Panc1 (cell line): ENCODE measurements at places on chromosomes 13 and 19.

DNA sequence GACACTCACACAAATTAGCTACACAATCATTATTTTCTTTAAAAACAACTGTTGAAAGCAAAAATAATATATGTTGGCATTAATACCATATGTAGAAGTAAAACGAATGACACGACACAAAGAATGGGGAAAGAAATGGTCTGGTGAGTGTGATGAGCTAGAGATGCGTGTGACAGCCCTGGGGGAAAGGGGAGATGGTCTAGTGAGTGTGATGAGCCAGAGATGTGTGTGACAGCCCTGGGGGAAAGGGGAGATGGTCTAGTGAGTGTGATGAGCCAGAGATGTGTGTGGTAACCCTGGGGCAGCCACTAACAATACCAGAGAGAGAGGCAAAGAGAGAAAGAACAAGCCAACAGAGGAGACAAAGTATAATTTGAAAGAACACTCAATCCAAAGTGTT lies 22.3 kb upstream of the LAMP1 start:
- no peak for DNase-seq

- no peak for DNase-seq
Measured at GRCh38 chr13:53237696-53238095, 209.1 kb downstream of the OLFM4 start.

DNA sequence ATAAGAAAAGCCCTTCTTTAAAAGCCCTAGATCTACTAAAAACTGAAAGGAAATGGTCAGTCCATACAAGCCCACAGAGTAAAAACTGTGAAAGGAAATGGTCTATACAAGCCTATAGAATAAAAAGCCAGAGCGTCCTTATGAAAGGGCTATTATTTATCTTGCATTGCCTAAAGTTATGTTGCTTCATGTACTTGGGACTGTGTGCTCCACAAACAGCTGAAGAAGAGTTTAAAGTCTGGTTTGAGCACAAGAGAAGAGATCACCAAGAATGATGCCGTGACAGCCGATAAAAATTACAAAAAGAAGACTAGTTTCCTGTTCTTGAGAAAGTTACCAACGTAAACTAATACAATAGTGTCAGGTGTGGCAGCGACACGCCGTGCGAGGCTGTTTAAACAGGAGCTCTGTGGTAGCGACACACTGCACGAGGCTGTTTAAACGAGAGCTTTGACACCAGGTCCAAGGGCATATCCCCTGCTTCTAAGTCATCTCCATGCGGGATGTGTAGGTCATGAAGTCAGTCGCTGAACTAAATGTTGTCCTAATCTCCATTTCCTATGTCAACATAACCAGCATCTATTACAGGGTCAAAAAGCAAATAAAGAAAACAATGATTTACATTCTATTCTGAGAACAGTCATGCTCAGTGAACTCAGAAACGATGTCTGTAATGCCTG lies 24.9 kb downstream of the PCID2 start:
- DNase-seq = no peak

DNA sequence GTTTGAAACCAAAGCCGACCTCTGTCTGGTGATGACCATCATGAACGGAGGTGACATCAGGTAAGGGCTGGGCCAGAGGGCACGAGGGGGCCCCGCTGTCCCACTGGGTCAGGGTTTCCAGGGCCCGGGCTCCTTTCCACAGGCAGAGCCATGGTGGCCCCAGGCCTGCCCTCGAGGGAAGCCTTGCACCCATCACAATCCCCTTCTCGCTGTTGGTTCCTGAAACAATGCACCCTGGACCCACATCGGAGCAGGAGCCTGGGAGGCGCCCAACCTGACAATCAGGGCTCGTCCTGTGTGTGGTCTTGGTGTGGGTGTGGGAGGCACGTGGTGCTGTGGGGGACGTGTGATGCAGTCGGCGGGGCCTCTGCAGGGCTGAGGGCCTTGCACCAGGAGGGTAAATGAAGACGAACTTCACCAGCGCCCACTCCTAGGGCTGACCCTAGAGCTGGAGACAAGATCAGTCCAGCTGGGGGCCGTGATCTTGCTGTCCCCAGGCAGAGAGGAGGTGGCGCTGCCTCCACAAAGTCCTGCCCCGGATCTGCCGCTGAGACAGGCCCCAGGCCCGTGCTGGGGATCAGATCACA lies 2.8 kb downstream of the GRK1 start:
- DNase-seq = no peak

- no peak for DNase-seq
Measured at GRCh38 chr19:8028951-8029491, 23.5 kb upstream of the CCL25 start.

DNA sequence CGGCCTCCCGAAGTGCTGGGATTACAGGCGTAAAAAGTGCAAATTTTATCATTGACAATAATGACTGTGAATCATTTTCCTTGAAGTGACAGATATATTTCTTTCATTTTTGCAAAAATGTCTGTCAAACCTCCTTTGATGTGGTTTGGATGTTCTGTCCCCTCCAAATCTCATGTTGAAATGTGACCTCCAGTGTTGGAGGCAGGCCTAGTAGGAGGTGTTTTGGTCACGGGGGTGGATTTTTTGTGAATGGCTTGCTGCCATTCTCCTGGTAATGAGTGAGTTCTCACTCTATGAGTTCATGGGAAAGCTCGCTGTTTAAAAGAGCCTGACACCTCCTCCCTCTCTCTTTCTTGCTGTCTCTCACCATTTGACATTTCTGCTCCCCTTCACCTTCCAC lies 5.5 kb upstream of the SLC1A6 start:
- no peak for DNase-seq

- DNase-seq = no peak
Measured at GRCh38 chr13:24938966-24939365, 157.0 kb upstream of the PABPC3 start.

DNA sequence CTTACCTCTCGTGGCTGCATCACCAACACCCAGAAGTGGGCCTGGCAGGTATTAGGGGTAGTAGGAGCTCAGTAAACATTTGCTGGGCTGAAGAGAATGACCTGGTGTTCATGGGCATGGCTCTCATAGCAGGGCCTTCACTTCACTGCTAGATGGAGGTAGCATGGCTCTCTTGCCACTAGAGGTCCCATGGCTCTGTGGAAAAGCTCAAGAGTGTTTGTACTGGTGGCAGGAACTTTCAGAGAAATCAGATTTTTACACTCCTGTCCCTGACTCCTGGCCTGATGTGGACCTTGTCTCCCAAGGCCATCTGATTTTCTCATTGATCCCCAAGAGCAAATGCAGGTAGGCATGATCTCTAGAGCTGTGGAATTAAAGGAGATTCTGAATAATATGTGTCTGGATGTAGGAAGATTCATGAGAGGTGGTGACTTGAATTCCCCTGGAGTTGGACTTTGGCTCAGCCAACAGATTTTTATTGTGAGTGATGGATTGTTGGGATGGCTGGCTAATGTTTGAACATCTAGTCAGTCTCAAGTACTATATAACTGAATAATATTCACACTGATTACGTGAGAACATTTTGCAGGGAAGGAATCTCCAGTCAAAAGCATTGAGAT lies 5.7 kb downstream of the ZNF574 start:
- peak; percentile 20 for DNase-seq

DNA sequence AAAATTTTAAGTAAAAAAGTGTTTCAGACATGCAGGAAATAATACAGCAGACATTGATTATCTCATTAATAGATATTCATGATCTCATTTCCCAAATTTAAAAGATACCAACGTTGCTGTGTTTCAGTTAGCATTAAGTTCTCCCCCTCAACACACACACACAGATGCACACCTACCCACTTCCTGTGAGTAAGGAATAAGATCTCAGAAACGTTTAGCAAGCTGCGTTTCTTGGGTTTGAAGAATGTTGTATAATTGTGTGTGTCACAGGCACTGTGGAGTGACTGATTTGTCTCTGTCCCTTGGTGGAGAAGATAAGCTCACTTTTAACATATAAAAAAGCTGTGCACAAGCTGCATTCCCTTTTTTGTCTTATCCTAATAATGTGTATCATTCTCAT lies 196.8 kb downstream of the PDS5B start:
- no peak for DNase-seq
